Stimulated activated CD8-positive, alpha-beta memory T cell treated with anti-CD3 and anti-CD28 coated beads, Interleukin-4, amount 100 ng/mL, for 4 hours (primary cell): ENCODE measurements at places on chromosomes 2 and 18.

GRCh38 chr2:137237055-137237454 is 471.7 kb downstream of the THSD7B start:
- no peak for DNase-seq

- no peak for DNase-seq
These were observed 19.0 kb downstream of the TWSG1 start for GRCh38 chr18:9353596-9353995.

- no peak for DNase-seq
These were observed 98.3 kb downstream of the MAPRE2 start for GRCh38 chr18:35139517-35139916.

- DNase-seq = no peak
These were observed 350.3 kb downstream of the LRATD1 start for GRCh38 chr2:14982790-14983189.

DNA sequence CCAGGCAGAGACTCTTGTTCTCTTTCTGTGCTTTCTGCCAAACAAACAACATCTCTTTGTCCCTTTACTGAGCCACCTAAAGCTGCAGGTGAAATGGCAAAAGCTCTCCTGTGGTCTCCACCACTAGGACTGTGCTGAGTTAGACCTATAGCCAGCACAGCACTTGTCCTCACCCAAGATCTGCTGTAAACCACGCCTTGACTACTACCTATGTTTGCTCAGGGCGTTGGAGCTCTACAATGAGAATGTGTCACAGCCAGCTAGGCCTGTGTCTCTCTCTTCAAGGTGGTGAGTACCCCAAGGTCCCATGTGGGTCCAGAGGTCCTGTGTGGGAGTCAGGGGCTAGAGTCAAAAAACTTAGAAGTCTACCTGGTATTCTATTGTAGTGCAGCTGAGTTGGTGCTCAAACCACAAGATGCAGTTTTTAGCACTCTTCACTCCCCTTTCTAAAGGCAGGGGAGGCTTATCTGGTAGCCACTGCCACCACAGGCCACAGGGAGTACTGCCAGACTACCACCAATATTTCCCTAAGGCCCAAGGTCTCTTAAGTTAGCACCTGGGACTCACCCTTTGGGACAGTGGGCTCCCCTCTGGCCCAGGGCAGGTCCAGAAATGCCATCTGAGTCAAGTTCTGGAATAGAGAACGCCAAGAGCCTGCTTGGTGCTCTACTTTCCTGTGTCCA is 96.8 kb upstream of the RPRM start:
- no peak for DNase-seq

DNA sequence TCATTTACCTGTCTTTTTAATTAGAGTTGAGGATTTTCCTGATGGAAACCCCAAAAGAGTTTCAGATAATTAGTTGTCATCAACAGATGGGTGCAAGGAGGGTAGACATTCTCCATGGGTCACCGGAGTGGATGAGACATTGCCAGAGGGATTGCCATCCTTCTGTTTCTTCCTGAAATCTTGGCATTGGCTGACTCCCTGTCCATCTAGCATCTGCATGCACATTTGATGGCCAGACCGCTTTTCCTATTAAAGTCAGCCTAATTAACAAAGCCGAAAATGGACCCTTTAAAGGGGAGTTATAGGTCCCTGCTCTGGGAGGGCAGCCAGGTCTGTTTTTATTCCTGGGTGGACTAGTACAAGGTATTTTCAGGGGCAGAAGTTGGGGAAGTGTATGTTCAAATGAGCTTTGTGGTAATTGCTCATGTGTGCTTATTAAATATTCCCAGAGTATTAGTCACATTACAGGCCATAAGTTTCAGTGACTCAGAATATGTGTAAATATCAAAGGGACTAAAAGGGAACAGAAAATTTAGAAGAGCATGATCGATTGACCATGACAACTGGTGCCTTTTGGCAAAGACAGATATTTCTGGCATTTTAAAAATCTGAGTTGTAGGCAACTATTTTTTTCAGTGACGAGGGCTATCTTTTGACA is 209.8 kb downstream of the PHLPP1 start:
- DNase-seq = no peak

DNA sequence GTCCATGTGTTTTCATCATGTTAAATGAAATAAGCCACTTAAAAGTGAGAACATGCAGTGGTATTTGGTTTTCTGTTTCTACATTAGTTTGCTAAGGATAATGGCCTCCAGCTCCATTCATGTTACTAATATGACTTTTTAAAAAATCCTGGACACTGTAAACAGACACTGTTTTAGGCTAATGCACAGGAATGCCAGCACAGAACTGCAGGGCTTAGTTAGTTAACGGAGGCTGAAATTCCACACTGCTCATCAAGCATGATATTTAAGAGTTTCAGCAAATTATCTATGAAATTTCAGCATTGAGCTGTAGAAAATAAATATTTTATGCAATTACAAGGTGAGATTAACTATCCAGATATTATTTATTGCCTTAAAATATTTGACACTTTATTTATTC is 42.5 kb upstream of the PAX3 start:
- DNase-seq = no peak

DNA sequence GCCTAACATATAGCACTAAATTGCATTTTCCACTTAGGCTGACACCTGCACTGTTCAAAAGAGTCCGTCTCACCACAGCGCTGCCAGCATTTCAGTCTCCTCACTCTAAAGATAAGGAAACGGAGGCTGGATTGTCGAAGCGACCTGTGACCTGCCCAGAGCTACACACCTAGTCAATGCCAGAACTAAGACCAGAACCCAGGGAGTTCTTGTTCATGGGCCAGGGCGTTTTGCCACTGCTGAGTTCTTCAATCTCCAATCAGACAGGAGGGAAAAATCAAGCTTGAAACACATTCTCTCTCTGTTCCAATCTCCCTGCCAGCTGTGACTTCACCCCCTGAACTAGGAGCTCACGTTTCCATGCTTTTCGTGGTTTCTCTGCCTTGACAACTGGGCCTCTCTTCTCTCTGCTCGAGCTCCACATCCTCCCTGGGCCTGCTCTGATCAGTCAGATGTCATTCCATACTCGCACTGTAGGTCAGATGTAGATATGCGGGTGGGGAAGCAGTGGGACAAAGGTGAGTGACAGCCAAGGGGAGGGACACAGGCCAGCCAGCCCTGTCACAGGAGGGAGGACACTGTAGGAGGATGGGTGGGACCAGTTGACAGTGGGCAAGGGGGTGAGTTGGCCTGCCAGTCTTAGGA is 221.1 kb upstream of the SMAD2 start:
- DNase-seq = no peak

DNA sequence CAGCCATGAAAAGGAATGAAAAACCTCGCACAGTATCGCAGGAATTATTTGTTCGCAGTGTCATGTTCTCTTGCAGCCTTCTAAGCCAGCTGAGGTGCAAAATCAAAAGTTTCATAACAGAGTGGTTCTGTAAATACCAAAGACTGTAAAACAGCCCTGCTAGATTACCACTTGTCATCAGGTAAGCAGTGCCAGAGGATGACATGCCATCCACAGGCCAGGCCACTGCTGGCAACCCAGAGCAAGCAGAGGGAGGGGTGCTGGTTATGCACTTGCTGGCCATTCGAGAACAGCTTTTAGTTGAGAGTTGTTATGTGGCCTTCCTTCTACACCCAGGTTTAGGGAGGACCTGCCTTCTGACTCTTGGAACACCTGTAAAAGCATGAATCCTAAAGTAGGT is 114.3 kb upstream of the MGAT5 start:
- no peak for DNase-seq

- no peak for DNase-seq
These were observed 43.4 kb downstream of the PLEKHA3 start for GRCh38 chr2:178523596-178524134.

GRCh38 chr18:507636-508035 is 7.1 kb upstream of the COLEC12 start:
- no peak for DNase-seq

DNA sequence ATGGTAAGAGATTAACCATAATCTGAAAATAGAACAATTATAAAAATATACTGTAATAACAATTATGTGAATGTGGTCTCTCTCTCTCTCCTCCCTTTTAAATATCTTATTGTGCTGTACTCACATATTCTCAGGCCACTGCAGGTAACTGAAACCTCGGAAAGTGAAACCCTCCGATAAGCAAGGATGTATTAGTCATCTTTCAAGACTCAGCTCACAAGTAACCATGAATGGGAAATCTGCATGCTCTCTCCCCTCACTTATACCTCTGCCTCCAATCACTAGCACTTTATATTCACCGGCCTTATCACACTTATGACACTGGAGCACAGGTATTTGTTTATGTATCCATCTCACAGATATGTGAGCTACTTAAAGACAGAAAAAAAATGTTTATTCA is 139.7 kb downstream of the LRP2 start:
- DNase-seq = no peak

GRCh38 chr2:141586985-141587384 is 543.8 kb downstream of the LRP1B start:
- no peak for DNase-seq

GRCh38 chr2:202084265-202084664 is 11.2 kb downstream of the KIAA2012 start:
- no peak for DNase-seq

- no peak for DNase-seq
These were observed 41.4 kb downstream of the TRAPPC12 start for GRCh38 chr2:3420769-3421397.

- no peak for DNase-seq
These were observed 74.3 kb downstream of the ICOS start for GRCh38 chr2:204010628-204011560.

DNA sequence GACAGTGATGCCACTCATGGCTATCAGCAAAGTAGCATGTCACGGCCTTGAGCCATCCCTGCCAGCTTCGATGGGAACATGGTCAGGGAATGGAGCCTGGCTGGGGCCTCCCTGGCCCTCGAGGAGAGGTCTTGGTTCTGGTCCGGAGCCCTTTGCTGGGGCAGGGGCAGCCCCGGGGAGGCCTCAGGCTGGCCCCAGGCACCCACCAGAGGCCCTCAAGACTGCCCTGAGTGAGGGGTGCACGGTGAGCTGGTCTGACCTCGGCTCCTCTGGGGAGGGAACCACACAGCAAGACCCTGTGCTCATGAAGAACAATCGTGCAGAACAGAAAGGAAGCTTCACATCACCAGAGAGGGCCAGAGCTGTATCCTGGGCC is 75.2 kb upstream of the OTOS start:
- DNase-seq = no peak

- DNase-seq = no peak
These were observed 389.0 kb downstream of the SOX11 start for GRCh38 chr2:6080932-6081753.

DNA sequence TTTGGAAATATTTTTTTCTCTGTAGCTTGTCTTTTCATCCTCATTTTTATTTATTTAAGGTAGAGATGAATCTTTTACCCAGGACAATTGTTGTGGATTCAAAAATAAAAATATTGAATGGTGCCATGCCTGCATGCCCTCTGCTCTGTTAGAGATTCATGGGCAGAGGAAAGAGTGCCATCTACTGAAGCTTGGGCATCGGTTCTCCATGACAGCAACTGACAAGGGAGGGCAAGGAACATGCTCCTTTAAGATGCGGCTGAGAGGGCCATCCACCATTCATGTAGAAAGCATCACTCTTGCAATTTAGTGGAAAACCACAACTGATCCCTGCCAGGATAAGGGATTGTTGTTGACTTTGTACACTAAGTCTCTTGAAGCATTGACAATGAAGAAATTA is 79.9 kb downstream of the PARD3B start:
- no peak for DNase-seq

DNA sequence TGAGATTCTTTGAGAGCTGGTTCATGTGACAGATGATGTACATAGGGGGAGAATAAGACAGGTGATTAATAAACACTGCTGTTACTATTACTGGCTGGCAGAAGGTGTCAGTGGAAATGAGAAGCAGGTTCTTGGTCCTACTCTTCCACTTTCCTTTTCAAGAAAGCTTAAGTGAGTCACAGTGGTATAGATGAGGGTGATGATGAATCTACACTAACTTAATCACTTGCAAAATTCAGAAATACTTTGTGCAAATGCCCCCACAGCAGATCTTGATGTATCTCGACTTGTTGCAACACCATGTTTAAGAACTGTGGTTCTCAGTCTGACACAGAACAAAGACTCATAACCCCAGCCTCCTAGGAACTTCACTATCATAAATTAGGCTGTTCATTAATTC is 35.9 kb upstream of the MGAT5 start:
- no peak for DNase-seq

DNA sequence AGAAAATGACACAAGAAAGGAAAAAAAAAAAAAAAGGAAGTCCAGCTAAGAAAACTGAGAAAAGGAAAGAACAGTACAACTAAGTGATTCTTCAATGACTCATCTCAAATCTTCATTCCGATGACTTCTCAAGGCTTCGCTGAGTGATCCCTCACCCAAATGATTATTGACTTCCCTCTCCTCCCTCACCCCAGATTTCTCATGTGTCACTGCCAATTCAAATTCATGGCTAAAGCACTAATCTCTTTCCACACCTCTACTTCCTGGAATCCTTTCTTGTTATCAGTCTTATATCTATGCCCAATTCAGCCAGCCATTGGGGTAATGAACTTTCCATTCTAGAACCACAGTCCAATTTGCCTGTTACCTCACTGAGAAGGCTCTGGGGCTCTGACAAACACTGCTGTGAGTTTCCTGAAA is 7.2 kb upstream of the ABCB11 start:
- DNase-seq = no peak

DNA sequence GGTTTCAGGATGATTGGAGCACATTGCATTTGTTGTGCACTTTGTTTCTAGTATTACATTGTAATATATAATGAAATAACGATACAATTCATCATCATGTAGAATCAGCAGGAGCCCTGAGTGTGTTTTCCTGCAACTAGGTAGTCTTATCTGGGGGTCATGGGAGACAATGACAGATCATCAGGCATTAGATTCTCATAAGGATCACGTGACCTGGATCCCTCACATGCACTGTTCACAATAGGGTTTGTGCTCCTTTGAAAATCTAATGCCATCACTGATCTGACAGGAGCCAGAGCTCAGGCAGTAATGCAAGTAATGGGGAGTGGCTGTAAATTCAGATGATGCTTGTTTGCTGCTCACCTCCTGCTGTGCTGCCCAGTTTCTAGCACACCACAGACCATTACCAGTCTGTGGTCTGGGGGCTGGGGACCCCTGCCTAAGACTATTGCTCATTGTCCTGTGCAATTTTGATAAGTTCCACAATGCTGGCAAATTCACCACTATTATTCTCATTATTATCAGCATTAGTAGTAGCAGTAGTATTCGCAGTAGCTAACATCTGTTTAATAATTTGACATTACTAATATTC is 428.7 kb upstream of the TNP1 start:
- DNase-seq = no peak

- no peak for DNase-seq
These were observed 141.9 kb downstream of the LYPD6B start for GRCh38 chr2:149180226-149180875.

DNA sequence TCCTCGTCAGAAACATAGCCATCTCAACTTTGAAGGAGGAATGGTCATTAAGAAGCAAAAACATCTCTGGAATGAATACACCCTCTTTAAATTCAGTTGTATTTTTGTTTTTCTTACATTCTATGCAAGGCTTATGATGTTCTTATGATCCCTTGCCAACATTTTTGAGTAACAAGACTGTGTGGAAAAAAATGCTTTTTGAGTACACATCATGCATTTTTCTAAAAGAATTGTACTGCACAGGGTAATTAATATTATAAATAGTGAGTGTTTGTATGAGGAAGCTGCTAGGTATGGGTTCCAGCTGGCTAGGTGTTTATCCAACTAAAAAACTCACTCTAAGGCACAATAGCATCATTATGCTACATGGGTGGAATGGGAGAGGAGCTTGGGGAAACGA is 59.0 kb upstream of the SPATS2L start:
- no peak for DNase-seq
